ENCODE measurements at places on chromosomes 2 and 18.
A peak's percentile ranks its signal among the peaks of the same experiment; 100 is the strongest.

- no peak for DNase-seq
Observed at GRCh38 chr2:29579495-29580169, 341.8 kb downstream of the ALK start.

DNA sequence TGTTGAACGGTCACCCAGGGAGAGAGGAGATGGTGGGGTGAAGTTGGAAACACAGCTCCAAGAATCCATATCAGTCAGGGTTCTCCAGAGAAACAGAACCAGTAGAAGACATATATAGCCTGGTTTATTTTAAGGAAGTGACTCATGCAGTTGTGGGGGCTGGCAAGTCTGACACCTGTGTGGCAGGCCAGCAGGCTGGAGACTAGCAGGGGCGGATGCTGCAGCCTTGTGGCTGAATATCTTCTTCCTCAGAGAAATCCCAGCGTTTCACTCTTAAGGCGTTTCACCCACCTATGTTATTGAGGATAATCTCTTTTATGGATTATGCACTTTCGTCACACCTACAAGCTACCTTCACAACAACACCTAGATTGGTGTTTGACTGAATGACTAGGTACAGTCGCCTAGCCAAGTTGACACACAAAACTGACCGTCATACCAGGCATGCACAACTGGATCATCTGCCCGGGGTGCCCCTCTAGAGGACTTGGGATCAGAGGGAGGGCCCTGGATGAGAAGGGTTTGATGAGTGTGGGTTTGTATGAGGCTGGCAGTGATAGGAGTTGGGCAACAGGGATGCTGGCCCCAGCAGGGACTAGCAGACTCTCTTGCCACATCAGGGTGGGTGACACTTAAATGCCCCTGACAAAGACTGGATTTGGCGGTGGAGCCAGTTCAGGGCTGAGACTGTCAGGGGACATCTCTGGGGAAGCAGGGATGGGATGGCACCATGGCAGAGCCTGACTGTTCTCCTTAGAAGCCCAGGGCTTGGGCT lies 23.4 kb downstream of the MROH2A start:
- peak; percentile 58 for DNase-seq

- DNase-seq: no peak
Observed at GRCh38 chr18:48017635-48018034, 87.2 kb upstream of the SMAD2 start.

DNA sequence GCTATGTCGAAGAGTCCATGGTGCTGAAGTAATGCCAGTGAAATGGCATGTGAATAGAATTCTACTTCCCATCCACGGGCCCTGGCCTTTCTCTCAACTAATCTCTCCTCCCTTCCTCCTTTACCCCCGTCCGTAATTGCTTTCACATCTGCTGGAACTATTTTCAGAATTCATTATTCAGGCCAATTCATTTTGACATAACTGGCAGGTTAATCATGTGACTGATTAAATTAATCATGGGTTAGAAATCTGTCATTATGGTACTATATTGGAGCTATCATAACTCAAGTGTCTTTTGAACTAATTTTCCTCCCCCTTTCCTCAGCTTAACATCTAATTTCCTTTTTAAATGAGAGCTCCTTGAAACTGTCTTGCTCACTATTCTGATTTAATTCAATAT lies 66.9 kb downstream of the ZDBF2 start:
- DNase-seq: no peak

- peak; percentile 10 for DNase-seq
Observed at GRCh38 chr2:205169464-205169863, 512.8 kb upstream of the NRP2 start.

DNA sequence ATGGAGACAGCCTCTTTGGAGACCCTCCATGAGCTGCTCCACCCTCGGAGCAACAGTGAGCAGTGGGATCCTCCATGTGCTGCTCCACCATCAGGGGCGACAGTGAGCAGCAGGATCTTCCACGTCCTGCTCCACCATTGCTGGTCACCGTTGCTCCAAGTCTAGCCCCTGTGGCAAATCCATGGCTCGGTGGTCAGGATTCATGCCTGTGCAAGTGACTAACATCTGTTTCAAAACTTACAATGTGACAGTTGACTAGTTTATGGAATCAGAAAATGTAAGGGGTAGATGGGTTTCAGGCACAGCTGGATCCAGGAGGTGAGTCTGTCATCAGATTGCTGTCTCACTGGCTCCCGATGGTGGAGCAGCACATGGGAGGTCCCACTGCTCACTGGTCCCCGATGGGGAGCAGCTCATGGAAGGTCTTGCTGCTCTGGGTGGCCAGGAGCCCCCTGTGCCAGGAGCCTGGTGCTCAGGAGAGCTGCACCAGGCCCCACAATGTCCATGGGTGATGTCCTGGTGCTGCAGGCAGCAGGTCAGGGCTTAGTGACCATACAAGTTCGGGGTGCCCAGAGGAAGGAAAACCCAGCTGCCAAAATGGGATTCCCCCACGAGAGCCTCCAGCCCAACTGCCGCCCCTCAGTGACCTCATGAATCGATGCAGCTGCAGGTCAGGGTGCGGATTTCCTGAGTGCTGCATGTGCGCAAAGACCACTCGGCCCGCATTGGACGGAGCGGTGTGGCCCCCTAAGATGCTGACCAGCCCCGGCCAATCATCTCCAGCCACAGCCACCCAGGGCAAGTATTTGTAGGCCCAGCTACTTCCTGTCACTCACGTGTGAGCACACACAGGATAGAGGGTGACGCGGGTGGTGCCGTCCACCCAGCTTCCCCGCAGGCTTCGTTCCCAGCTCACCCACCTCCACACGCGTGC lies 116.5 kb upstream of the OTOS start:
- DNase-seq: no peak

DNA sequence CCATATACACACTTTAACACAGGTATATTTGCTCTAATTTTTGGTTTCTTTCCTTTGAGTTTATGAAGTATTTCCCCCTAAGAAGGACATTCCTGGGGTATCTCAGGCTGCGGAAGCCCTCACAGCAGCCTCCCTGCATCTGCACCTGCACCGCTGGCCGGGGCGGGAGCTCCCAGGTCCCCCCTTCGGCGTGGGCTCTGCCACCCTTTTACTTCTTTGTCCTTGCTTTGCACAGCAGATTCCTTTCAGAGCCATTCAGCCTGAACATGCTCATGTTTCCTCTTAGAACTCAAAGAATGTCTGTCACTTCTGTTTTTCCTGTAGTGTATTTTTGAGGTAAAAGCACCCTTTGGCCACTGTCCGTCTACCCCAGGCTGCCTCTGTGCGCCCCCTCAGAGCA lies 146.5 kb downstream of the SNTG2 start:
- no peak for DNase-seq

DNA sequence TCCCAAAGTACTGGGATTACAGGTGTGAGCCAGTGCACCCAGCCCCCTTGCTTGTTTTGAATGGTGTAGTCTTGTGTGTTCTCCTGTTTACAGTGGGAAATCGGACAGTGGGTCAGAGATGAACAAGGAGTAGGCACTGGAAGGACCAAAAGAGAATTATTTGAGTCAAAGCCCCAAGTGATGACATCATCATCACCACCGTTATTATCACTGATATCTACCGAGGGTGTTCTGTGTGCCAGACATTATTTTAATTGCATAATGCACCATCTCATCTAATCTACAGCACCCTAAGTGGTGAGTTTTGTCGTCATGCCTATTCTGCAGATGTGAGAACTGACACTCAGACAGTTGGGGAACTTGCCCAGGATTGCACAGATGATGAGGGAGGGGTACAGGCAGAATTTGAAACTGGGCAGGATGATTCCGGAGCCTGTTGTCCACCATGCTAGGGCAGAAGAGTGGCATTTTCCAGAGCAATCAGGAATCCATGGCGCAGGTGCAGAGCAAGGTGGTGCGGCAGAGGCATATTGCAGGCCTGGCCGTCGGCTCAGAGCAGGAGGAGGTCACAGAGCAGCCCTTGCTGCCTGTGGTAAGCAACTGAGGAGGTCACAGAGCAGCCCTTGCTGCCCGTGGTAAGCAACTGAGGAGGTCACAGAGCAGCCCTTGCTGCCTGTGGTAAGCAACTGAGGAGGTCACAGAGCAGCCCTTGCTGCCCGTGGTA lies 137.0 kb upstream of the HDAC4 start:
- DNase-seq: no peak

DNA sequence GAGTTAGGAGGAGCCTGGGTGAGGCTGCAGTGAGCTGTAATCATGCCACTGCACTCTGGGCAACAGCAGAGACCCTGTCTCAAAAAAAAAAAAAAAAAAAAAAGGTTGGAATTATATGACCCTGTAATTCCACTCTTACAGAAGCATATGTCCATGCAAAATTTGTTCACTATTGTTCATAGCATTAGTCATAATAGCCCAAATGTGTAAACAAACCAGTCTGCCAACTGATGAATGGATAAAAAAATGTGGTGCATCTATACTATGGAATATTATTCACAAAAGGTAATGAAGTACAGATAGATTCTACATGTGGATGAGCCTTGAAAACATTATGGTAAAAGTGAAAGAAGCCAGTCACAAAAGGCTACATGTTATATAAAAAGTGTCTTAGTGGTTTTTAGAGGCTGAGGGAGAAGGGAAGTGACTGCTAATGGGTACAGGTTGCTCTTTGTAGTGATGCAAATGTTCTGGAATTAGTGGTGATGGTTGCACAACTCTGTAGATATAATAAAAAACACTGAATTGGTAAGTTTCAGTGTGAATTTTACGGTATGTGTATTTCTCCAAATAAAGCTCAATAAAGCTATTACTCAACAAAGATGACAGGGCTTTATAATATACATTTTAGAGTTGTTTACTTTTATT lies 9.4 kb downstream of the COA5 start:
- DNase-seq: no peak

DNA sequence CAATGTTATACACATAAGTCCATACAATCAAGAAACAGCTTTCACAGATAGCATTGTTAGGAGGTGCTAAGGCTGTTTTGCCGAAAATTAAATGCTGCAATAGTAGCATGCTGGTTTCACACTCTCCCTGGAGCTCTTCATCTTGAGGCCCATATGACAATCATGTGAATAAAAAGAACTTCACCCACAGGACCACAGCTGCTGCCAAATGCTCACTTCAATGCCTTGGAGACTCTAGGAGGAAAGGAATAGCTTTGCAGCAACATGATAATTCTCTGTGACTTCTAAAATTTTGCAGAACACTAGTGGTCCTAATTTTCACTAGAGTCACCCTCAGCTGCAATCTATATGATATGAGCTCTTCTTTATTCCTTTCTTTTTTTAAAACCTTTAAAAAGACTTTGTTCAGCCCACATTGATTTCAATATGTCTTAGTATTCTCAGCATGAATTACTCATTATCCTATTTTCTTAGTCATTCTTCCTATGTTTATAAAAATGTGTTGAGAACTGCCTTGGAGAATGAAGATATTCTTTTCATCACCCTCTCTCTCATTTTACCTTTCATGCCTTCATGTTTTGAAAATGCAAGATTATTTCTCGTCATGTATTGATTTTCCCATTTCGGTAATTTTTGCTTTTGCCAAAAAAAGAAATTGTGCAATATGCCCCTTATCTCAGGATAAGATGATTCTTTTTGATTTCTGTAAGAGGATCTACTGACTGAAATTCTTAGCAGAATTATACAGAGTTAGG lies 108.2 kb downstream of the PDE1A start:
- DNase-seq: no peak

GRCh38 chr2:53527056-53527455 lies 240.5 kb upstream of the CHAC2 start:
- DNase-seq: no peak

DNA sequence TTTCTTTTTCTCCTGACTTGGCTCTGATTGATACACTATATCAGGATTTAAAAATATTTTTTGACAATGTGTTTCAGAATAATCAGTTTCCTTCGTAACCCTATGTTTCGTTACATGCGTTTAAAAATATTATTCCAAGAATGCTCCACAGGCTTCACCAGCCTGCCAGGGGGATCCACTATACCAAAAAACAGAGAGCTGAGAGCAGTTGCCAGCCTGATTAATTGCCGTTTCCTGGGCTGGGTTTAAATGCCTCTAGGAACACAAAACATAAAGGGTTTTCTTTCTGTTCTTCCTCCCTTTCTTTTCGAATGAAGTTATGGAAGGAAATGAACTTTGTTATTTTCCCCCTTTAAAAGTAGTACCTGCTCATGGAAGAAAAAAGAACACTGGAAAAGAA lies 47.9 kb downstream of the LRRFIP1 start:
- DNase-seq: no peak

DNA sequence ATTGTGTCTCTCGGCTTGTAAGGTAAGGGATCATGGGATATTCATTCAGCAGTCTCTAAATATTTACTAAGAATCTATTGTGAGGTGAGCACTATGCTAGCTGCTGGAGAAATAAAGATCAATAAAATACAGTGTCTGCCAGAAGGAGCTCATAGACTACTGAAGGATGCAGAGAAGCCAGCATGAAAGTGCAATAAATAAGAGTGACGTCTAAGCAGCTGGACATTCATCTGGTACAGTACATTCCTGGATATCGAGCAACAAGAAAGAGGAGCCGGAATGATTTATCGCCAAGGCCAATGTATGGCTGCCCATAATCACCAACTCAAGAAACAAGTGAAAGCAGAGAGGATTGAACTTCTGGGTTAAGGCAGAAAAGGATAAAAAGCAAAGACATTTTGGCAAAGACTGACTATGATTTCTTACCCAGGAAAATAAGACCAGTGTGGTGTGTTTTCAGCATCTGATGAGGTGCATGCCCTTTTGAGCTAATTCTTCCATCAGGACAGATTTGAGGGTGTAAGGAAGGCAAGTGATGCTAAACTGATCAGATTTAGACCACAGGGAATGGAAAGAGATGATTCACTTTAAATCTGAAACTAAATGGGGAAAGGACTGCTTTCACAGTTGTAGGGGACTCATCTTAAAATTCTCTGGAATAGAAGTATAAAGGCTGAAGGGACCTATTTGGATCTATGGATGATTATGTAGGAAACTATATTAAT lies 18.7 kb upstream of the LMAN1 start:
- DNase-seq: no peak

- DNase-seq: no peak
Observed at GRCh38 chr2:168468354-168468753, 12.3 kb downstream of the CERS6 start.

- DNase-seq: no peak
Observed at GRCh38 chr2:145495590-145495989, 975.7 kb upstream of the ZEB2 start.

GRCh38 chr2:69789175-69789721 lies 40.2 kb upstream of the GMCL1 start:
- DNase-seq: peak; percentile 98

DNA sequence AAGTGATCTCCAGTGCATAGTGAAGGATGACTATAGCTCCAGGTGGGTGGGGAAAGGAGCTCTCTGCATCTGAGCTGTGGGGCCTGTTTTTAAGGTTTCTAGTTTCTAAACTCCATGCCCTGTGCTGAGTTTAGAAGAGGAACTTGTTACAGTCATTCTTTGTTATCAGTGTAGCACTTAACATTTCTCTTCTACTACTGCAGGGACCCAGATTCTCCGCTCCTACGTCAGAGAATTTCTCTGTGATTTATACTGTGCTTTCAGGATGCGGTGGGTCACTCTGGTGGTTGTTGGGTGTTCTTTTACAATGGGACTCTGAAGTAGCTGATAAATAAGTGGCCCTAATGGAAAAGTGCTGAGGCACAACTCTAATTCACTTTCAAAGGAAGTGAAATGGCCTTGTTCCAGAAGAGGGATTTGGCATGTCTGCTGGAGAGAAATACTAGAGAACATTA lies 122.0 kb downstream of the WDSUB1 start:
- DNase-seq: no peak

GRCh38 chr2:223734346-223734745 lies 103.0 kb downstream of the AP1S3 start:
- no peak for DNase-seq

GRCh38 chr2:37005118-37005868 lies 39.0 kb upstream of the STRN start:
- peak; percentile 78 for DNase-seq

GRCh38 chr18:57918601-57919000 lies 115.5 kb upstream of the ATP8B1 start:
- no peak for DNase-seq

Measured in mesendoderm (in vitro differentiated cells).